ENCODE measurements at places on chromosomes 4 and X. TPM values are rescaled to one million over a fixed set of nuclear protein-coding genes. Genes with fewer than 3 reads are reported as not detected.

The DMRTC1B gene
- total RNA-seq: not detected

The SAGE1 gene
- total RNA-seq: not detected

The HERC5 gene
- 17.2 TPM for total RNA-seq

The LINC00632 gene
- 46.3 TPM for total RNA-seq

The NELFA gene
- 55.0 TPM for total RNA-seq

The TMPRSS11E gene
- total RNA-seq: 2.3 TPM

The OGT gene
- total RNA-seq: 108 TPM

The KIAA1210 gene
- not detected for total RNA-seq

The UGT2A3 gene
- not detected for total RNA-seq

The GAGE13 gene
- not detected for total RNA-seq

The SERPINA7 gene
- not detected for total RNA-seq

GRCh38 chr4:90254357-90254756 is 127.2 kb downstream of the CCSER1 start:
- no peak for DNase-seq

GRCh38 chr4:152100379-152101201 is 339.8 kb upstream of the GATB start:
- DNase-seq: no peak

GRCh38 chr4:145882604-145883003 is 56.0 kb downstream of the ZNF827 start:
- no peak for DNase-seq

- no peak for DNase-seq
Measured at GRCh38 chr4:2698951-2699505, 57.1 kb downstream of the TNIP2 start.

- DNase-seq: no peak
Measured at GRCh38 chr4:54050214-54050904, 14.0 kb downstream of the CHIC2 start.

DNA sequence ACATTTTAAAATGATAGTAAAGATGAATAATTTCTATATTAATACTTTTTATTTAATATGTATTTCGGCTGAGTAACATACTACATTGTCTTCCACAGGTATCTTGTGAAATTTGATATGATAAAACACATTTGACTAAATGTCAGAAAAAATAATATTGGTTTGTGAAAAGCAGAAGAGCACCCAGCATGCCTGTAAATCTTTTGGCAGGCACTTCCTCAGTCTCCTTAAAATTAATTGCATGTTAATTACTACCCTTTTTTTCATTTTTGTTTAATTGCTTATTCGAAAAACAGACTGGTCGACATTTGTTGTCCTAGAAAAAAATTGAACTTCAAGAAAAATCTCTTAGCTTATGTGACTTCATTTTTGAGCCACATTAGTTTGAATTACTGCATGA is 40.6 kb downstream of the CLCN3 start:
- no peak for DNase-seq

DNA sequence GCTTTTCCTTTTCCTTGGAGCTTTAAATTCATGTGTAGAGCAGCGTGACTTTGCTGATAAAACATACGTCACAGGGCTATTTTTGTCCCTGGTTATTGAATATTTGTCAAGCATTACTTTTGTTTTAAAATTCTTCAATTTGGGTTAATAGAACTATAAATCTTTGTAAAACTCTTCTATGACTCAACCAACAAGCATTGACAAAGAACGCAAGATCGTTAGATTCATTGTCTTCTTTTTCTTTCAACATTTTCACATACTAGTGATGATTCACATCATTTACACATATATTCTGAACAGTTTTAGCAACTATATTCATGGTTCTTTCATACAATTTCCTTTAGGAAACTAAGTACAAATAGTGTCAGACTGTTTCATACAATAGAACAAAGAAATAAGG is 72.0 kb upstream of the GPM6A start:
- DNase-seq: no peak

- no peak for DNase-seq
Measured at GRCh38 chrX:65528293-65528692, 6.3 kb downstream of the LAS1L start.

GRCh38 chrX:122771933-122772332 is 412.1 kb upstream of the GRIA3 start:
- no peak for DNase-seq

DNA sequence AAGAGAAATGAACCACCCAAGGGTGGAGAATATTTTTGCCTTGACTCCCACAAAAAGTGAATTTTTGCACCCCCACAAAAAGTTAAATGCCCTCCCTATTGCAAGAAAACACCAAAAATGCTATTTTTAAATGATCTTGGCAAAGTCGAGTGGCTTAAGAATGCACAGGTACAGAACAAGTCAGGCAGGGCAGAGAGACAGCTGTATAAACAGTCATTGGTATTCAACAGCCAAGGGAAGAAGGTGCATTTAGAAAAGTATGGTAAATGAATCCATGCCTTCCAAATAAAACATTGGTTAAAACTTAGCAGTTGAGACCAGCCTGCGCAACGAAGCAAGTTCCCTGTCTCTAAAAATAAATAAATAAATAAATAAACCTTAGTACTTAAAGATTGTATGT is 169.3 kb downstream of the CHIC2 start:
- no peak for DNase-seq

DNA sequence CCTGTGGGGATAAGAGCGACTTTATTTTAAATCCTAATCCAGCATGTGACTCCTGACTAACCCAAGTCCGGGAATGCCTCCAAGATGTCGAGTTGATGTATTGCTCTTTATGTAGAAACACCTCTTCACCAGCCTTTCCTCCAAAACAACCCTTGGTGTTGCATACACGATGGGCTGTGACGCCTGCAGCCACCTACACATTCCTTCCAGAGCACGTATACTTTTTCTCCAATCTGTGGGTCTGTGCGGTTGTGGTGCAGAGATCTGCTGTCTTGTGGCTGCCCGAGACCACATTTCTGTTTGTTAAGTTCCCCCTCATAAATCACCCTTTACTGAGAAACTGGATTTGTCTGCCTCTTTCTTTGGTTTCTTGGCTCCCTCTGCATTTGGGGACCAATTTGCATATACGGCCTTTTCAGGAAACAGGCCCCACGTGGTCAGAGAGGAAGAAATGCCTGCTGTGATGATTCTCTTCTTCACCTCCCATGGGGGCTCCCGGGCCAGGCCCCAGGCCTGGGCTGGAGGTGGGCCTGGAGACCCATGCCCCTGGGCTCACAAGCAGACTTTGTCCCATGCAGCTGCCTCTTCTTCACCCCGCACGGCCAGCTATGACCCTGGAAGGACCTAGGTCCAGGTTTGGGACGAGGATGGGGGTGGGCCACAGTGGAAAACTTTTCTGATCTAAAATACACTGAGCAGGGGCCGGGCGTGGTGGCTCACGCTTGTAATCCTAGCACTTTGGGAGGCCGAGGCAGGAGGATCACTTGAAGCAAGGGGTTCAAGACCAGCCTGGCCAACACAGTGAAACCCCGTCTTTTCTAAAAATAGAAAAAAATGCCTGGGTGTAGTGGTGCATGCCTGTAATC is 21.4 kb upstream of the AFAP1 start:
- no peak for DNase-seq

DNA sequence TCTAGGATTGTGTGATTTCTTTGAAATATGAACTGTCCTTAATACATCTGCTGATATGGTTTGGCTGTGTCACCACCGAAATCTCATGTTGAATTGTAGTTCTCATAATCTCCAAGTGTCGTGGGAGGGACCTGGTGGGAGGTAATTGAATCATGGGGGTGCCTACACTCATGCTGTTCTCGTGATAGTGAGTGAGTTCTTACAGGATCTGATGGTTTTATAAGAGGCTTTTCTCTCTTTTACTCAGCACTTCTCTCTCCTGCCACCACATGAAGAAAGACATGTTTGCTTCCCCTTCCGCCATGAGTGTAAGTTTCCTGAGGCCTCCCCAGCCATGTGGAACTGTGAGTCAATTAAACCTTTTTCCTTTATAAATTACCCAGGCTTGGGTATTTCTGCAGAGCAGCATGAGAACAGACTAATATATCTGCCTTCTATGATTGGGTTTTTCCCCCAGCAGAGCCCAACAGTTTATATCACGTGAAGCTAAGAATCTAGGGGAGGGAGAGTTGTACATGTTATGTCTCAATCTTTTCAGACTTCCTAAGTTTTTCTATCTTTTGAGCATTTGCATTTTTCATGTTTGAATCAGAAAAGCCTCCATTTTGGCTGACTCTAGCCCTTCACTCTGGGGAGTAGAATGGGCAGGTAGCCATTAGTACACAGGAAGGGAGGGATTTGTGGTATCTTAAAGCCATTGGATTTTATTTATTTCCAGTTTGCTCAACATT is 58.9 kb downstream of the PLAC1 start:
- no peak for DNase-seq

DNA sequence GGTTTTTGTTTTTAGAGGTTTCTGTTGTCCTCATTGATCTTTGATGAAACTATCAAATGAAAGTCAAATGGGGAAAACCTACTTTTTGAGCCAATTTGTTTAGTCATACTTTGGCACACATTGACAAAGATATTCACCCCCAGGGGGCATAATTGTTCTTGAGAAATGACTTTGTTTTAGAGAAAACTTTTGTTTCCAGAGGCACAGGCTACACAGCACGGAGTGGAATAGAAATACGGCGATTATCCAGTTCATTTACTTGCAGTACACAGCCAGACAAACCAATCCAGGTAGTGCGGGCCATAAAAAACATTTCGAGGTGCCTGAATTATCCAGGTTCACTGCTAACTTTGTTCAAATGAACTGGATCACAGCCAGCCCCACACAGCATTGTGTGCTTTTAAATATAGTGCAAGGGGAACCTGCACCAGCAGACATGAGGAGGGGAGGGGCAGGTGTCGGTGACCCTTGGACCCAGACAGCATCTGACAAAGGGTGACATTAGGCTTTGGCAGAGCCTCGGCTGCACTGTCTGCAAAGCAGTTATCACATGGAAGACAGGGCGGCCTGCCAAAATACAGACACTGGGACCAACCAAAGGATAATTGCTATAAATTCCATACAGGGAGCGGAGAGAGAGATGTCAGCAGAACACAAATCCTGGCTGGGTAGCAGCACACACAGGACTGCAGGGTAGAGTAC is 179.6 kb upstream of the NOCT start:
- no peak for DNase-seq

- DNase-seq: no peak
Measured at GRCh38 chrX:24506082-24506481, 41.0 kb downstream of the PDK3 start.
